Brain microvascular endothelial cell (primary cell): ENCODE measurements at places on chromosomes 6 and 20.

- DNase-seq: no peak
Measured at GRCh38 chr6:40735121-40735520, 148.0 kb upstream of the LRFN2 start.

DNA sequence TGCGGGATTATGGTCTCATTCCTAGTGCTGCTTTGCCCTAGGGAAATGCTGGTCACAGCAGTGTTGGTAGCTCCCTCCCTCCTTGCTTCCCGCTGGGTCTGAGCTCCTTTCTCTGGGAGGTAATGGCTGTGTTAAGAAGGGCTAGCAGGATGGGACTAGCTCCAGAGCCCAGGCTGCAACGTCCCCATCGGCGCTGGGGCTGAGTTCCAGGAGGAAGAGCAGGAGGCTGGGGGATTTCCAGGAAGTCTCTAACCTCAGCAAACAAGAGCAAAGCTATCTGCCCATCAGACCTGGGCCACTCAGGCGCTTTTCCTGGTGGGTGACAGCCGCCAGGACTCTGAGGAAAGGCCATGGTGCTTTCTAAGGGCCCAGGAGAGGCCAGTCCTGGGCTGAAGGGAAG lies 174.2 kb downstream of the DLL1 start:
- DNase-seq: no peak

- peak; percentile 25 for DNase-seq
Measured at GRCh38 chr6:135941275-135942025, 89.9 kb downstream of the PDE7B start.

DNA sequence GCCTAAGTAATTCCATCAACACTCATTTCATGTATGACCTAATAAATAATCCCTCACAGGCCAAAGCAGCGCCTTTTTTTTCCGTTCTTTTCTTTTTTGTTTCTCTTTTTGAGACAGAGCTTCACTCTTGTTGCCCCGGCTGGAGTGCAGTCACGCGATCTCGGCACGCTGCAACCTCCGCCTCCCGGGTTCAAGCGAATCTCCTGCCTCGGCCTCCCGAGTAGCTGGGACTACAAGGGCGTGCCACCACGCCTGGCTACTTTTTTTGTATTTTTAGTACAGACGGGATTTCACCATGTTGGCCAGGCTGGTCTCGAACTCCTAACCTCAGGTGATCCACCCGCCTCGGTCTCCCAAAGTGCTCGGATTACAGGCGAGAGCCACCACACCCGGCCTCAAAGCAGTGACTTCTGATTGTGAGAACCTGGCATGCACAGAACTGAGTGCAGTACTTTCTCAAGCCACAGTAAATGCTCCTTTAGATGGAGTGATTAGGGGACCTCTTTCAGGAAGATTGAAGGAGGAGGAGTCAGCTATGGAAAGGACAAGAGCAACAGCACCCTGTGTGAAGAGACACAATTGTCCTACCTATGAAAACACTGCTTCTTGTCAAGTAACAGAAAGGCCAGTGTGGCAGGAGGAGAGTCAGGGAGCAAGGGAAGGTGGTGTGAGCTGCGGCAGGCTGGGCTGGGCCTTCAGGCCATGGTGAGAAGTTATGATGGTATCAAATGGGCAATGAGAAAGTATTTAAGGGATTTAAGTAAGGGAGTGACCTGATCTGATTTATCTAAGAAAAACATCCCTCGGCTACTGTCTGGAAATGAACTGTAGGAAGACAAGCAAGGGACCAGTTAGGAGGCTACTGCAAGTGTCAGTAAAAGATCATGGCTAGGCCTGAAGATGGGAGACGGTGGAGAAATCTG lies 1.7 kb upstream of the SCAF8 start:
- no peak for DNase-seq

DNA sequence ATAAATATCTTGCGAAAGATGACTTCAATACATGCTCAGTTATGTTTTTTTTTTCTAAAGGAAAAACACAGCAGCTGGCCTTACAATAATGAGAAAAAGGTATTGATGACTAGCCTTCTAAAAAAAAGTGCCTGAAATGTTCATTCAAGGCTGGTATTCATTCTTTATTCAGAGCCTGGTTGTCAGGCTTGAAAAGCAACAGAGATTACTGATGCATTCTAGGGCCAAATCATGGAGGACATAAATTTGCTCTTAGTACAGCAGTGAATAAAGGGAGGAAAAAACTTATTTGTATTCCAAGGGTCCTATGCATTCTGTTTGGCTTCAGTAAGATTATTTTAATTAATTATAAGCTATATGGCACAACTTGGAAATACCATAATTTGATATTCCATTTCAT lies 83.5 kb downstream of the WASF1 start:
- no peak for DNase-seq

GRCh38 chr6:72620871-72621290 lies 983 bp upstream of the KCNQ5 start:
- no peak for DNase-seq

DNA sequence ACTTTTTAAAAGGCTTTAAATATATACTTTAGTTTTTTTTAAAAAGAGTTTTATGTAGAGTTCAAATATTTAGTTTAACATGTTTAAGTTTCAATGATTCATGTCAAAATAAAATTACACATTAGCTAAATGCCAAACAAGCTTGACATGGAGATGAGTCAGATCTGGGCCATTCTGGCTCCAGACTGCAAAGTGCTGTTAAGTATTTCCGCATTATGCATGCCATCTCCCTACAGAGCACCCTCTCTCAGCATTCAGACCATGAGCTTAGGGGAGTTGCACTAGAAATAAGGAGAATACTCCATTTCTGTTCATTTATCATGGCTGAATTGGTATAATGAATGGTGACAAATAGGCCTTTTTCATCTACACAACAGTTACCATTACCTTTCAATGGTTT lies 21.5 kb upstream of the HS3ST5 start:
- peak; percentile 5 for DNase-seq

DNA sequence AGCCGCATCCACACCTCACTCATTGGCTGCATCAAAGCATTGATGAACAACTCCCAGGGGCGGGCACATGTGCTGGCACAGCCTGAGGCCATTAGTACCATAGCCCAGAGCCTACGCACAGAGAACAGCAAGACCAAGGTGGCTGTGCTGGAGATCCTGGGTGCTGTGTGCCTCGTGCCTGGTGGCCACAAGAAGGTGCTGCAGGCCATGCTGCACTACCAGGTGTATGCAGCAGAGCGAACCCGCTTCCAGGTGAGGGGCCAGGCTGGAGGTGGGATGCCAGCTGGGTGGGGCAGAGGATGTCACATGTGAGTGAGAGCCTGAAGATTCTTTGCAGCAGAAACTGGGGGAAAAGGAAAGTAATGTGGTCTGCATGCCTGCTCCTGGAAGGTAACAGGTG lies 66.7 kb downstream of the MOCS1 start:
- no peak for DNase-seq

GRCh38 chr6:54810147-54810546 lies 36.4 kb upstream of the FAM83B start:
- no peak for DNase-seq

- DNase-seq: no peak
Measured at GRCh38 chr6:16949716-16950115, 152.1 kb upstream of the STMND1 start.
